ENCODE measurements at places on chromosomes 7 and 10. TPM values are rescaled to one million over a fixed set of nuclear protein-coding genes. Genes with fewer than 3 reads are reported as not detected.
A peak's percentile ranks its signal among the peaks of the same experiment; 100 is the strongest.

The GBX1 gene
- total RNA-seq: not detected

GRCh38 chr10:130432850-130433249 is 296.7 kb downstream of the GLRX3 start:
- H3K27ac ChIP-seq: no peak overlapping the region
- DNase-seq: no peak
- H3K27me3 ChIP-seq: no peaks in the 10 kb centered on the region
- no peaks in the 10 kb centered on the region for H3K4me1 ChIP-seq
- H3K36me3 ChIP-seq: no peaks in the 10 kb centered on the region

The NPC1L1 gene
- 0.07 TPM for total RNA-seq

- H3K36me3 ChIP-seq: no peaks in the 10 kb centered on the region
- H3K4me3 ChIP-seq: no peak overlapping the region
- H3K27ac ChIP-seq: no peak overlapping the region
- DNase-seq: peak; percentile 56
- no peaks in the 10 kb centered on the region for H3K27me3 ChIP-seq
These were observed 47.2 kb downstream of the OSBPL3 start for GRCh38 chr7:24932815-24933214.

DNA sequence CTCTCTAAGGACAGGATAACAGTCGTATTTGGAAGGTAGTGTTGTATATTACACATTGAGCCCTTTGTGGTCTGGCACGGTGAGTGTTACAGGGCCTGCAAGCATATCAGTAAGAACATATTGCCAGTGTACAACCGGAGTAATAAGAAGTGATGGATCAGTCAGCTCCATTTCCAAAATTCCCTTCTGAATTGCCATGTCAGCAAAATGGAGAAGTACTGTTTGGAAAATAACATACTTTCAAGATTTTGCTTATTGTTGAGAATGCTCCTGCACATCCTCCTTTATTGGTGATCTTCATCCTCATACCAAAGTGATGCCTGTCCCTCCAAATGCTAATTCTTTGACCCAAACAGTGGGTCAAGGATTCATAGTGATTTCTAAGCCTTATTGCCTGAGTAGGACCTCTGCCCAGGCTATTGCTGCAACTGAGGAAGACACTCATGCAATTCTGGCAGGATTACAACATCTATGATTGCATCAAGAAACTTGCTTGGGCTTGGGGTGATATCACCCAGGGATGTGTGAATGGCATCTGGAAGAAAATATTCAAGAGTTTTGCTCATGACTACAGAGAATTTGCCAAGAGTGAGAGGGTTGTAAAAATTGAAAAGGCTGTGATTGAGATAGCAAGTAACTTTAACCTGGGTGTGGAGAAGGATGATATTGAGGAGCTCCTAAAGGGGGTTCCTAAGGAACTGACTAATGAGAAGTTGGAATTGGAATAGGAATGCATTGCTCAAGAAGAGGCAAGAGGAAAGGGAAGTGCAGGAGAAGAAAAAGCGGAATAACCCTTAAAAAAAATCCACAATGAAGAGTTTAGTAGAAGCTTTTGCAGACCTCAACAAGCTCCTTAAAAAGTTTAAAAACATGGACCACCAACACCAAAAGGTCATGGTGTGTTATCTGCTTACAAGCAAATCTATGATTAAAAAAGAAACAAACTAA is 452.2 kb upstream of the SORCS1 start:
- H3K27ac ChIP-seq: no peak overlapping the region
- H3K4me1 ChIP-seq: no peaks in the 10 kb centered on the region
- H3K36me3 ChIP-seq: no peaks in the 10 kb centered on the region
- no peak for DNase-seq

DNA sequence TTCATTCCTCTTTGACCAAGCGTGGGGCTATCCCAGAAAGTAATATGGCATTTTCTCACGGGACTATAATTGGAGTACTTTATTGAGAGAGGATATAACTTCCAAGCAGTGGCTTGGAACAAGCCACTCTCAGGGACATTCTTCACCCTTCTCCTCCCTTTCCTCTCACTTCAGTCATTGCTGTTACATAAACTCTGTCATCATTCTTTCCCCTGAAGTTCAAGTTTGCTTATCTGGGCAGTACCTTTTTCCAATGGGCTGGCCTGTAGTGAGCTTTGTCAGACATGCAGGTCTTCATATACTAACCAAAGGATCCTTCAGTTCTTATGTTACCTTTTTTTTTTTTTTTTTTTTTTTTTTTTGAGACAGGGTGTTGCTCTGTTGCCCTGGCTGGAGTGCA is 58.7 kb upstream of the KMT2E start:
- no peaks in the 10 kb centered on the region for H3K27me3 ChIP-seq
- no peaks in the 10 kb centered on the region for H3K36me3 ChIP-seq
- H3K4me3 ChIP-seq: no peak overlapping the region
- H3K4me1 ChIP-seq: peaks cover 8% of the 10 kb centered on the region
- H3K27ac ChIP-seq: no peak overlapping the region
- DNase-seq: no peak

- no peak overlapping the region for H3K4me3 ChIP-seq
- DNase-seq: no peak
- H3K27ac ChIP-seq: peak overlapping the region; percentile 49
- peaks cover 32% of the 10 kb centered on the region for H3K4me1 ChIP-seq
- H3K36me3 ChIP-seq: no peaks in the 10 kb centered on the region
- no peaks in the 10 kb centered on the region for H3K27me3 ChIP-seq
These were observed 3.3 kb downstream of the SEMA3A start for GRCh38 chr7:84191261-84191660.

GRCh38 chr10:64365663-64366062 is 844.5 kb downstream of the REEP3 start:
- H3K36me3 ChIP-seq: no peaks in the 10 kb centered on the region
- no peaks in the 10 kb centered on the region for H3K4me1 ChIP-seq
- no peak overlapping the region for H3K27ac ChIP-seq
- H3K4me3 ChIP-seq: no peak overlapping the region

DNA sequence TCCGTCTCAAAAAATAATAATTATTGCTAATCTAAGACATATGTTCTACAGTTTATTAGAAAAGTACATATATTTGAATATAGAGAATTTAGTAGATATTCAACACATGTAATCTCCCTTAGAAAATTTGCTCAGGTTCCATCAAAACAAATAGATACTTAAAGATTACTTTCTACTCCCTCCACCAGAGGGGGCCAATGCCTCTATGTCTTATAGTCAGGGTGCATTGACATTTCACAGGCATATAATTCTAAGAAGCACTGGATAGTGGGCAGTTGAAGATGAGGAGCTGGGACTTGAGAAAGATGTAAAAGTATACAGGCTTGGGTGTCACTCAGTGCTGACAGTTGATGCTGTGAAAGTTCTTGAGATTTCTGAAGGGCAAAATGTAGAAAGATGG is 301.6 kb upstream of the HPS1 start:
- no peak overlapping the region for H3K27ac ChIP-seq
- no peaks in the 10 kb centered on the region for H3K36me3 ChIP-seq
- DNase-seq: no peak
- H3K4me3 ChIP-seq: no peak overlapping the region
- H3K27me3 ChIP-seq: no peaks in the 10 kb centered on the region
